ENCODE measurements at places on chromosomes 1 and 21. TPM values are rescaled to one million over a fixed set of nuclear protein-coding genes. Genes with fewer than 3 reads are reported as not detected.

DNA sequence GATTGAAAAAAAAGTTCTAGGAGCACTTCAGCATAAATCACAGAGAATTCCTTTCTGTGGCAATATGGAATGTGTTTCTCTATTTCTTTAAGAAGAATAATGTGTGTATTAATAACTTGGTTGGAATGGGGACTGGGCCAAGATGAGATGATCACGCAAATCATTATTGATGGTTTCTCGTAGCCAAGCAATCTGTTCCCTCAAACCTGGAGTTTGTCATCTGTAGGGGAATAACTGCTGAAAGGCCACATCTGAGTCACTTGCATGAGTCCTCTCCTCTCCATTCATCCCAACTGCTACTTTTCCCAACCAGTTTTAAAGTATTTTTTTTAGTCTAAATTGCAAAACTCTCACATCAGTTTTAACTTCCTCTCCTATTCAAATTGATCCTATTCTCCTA is 480.4 kb downstream of the PLPP3 start:
- no peaks in the 10 kb centered on the region for H3K4me1 ChIP-seq
- no peaks in the 10 kb centered on the region for H3K27me3 ChIP-seq
- no peak for DNase-seq
- no peak overlapping the region for H3K4me3 ChIP-seq

Gene SMIM1
- total RNA-seq: 13.2 TPM

GRCh38 chr1:207847116-207847515 is 63.8 kb downstream of the CD34 start:
- H3K36me3 ChIP-seq: no peaks in the 10 kb centered on the region
- no peaks in the 10 kb centered on the region for H3K27me3 ChIP-seq
- no peak overlapping the region for H3K27ac ChIP-seq
- peaks cover 18% of the 10 kb centered on the region for H3K4me1 ChIP-seq
- H3K4me3 ChIP-seq: no peak overlapping the region
- DNase-seq: no peak

DNA sequence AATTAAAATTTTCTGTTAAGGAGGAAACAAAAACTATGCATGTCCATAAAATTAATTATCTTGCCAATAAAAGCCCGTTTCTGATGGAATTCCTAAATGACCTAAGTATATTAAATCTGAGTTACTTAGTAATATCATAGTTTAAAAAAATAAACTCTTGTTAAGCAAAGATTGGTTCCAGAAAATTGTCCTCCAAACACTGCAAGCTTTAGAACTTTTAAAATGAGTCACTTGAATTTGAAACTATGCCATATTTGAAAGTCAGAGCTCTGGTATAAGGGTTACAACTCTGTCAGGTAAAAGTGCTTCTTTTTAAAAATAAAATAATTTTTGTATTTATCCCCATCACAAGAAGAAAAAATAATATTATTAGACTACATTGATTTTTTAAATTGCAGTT is 409.5 kb downstream of the PLPP3 start:
- no peaks in the 10 kb centered on the region for H3K4me1 ChIP-seq
- no peak overlapping the region for H3K4me3 ChIP-seq
- DNase-seq: no peak
- H3K27me3 ChIP-seq: no peaks in the 10 kb centered on the region

- no peak overlapping the region for H3K4me3 ChIP-seq
- H3K36me3 ChIP-seq: peaks cover 7% of the 10 kb centered on the region
- DNase-seq: no peak
- H3K4me1 ChIP-seq: peaks cover 11% of the 10 kb centered on the region
These were observed 22.0 kb downstream of the PARS2 start for GRCh38 chr1:54742282-54742681.

Gene CELA3A
- total RNA-seq: not detected
